Psoas muscle (tissue), 8 donors: ENCODE measurements at places on chromosomes 7 and 10. TPM values are rescaled to one million over a fixed set of nuclear protein-coding genes. Genes with fewer than 3 reads are reported as not detected.
A peak's percentile ranks its signal among the peaks of the same experiment; 100 is the strongest.

DNA sequence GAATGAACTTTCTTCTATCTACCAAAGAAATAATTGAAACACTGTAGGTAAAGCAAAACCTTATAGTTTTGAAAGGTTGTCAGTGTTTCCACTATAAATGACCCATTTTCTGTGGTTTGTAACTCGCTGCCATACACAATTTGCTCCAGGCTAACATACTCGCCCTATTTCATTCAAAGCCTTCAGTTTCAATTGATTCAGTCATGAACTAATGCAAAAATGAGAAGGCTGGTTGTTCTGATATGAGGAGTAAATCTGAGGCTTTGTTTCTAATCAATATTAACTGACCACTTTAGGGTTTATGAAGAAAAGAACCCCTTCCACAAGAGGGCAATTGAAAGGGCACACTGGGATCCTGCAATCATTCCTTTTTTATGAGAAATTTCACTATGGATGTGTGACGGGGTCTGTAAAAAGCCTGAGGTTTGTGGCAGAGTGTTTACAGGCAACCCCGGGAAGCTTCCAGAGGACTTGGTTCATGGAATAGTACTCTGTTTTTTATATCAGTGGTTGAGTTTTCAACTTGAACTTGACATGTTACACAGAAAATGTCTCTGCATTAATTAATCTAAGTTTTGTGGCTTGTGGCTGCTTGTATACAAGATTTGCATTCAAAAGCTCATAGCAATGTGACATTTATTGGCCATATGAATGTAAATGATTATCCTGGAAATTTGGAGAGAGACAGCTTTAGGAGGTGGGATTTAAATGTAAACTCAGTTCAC lies 133.2 kb downstream of the NRP1 start:
- DNase-seq, result no peak

GRCh38 chr7:124996778-124997177 lies 67.2 kb upstream of the POT1 start:
- DNase-seq, result no peak

HOXA13 gene
- polyA plus RNA-seq, result 0.08 TPM

DNA sequence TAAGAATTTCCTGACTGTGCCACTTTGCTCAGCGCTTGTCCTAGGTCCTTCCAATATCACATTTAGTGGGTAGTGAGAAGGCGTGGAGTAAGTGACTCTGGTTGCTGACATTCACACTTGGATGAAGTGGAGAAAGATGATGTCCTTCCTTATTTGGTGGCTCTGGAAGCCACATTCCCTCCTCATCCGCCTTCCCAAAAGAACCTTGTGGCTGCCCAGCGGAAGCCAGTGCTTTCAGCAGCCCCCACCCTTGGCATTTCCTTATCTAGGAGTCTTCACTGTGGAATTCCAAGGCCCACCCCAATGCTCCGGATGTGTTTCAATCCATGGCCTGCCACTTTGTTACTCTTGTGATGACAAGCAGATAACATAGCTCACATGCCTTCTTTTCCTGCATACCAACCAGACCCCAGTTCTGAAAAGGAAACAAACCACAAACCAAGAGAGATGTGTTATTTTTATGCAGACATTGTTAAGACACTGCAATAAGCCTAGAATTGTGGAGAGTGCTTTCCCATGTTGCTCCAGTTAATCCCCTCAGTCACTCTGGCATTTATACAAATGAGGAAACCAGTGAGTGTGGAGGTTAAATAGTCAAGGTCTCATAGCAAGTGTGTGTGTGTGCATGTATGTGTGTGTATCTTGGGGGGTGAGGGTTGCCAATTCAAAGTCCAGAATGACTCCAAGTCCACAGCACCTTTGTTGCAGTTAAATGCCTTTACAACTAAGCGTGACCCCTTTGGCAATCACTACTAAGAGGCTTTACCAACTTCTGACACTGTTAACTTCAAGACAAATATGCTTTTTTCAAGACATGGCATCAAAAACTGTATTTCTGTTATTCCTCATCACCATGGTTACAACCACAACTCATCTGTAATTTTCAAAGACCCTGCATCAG lies 10.3 kb upstream of the ANKRD1 start:
- DNase-seq, result peak; percentile 32
